Upper lobe of right lung (tissue), 1 donor: ENCODE measurements at places on chromosomes 4 and X. TPM values are rescaled to one million over a fixed set of nuclear protein-coding genes. Genes with fewer than 3 reads are reported as not detected.

DNA sequence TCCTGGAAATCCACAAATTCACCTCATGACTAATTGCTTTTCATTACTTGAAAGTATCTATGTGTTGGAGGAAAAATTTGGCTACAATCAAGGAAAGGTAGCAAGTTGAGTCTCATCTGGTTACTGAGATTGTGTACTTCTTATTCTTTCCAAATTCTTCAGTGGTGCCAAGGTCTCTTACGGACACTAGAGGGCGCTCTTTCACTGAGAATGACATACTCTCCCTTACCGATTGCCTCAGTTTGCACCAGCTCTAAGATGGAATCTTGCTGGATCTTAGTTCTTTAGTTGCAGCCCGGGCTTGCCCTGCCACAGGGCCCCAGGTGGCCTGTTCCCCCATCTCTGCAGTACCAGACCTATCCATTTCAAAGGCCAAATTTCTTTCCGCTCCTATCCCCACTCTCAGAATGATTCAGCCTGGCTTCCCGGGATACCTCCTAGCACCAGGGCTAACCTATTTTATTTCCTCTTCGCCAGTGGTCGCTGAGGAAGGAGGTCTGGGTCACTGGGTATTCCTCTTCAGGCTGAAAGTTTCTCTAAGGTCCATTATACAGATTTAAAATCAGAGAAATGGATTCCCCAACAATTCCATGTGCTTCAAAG, 24.6 kb upstream of the GPR50 start:
- H3K27ac ChIP-seq = no peak overlapping the region
- no peaks in the 10 kb centered on the region for H3K27me3 ChIP-seq
- no peaks in the 10 kb centered on the region for H3K36me3 ChIP-seq

The HDX gene
- 4.5 TPM for total RNA-seq

- H3K4me1 ChIP-seq = peaks cover 21% of the 10 kb centered on the region
- H3K27ac ChIP-seq = peak overlapping the region; percentile 99
- no peaks in the 10 kb centered on the region for H3K27me3 ChIP-seq
- peak overlapping the region; percentile 73 for H3K4me3 ChIP-seq
- no peaks in the 10 kb centered on the region for H3K36me3 ChIP-seq
Observed at GRCh38 chr4:98260047-98260578, 1.1 kb upstream of the RAP1GDS1 start.

The INTU gene
- 11.4 TPM for total RNA-seq

- H3K4me3 ChIP-seq = no peak overlapping the region
- H3K27ac ChIP-seq = no peak overlapping the region
Observed at GRCh38 chr4:180120068-180120467, 2123.1 kb upstream of the TENM3 start.

DNA sequence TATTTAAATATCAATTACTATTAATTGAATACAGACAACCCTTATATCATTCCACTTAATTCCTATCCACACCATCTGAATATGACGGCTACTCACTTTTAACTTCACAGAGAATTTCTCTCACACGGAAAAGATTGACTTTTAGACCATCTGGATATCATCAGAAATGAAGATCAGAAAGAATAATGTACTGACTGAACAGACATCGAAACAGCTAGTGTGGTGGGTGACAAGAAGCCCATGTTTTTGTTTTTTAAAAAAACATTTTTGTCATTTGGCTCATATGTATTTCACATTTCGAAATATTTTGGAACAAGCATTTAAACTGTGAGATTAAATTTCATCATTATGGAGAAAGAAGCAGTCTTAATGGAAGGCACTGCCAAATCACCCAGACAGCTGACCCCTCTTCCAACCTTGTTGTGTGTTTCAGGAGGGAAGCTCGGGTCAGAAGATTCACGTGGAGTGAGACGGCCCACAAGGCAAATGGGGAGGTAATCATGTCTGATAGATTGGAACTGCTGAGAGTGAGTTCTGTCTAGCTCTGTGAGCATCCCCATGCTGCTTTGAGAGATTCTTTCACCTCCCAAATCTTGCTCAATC, 204.2 kb upstream of the RASGEF1B start:
- no peaks in the 10 kb centered on the region for H3K4me1 ChIP-seq
- no peaks in the 10 kb centered on the region for H3K36me3 ChIP-seq
- no peak for DNase-seq
- no peak overlapping the region for H3K4me3 ChIP-seq
- no peaks in the 10 kb centered on the region for H3K27me3 ChIP-seq

GRCh38 chr4:40214038-40214437, 17.2 kb downstream of the RHOH start:
- no peaks in the 10 kb centered on the region for H3K36me3 ChIP-seq
- DNase-seq = no peak
- H3K4me1 ChIP-seq = no peaks in the 10 kb centered on the region
- H3K27ac ChIP-seq = no peak overlapping the region
- H3K27me3 ChIP-seq = no peaks in the 10 kb centered on the region
- H3K4me3 ChIP-seq = no peak overlapping the region

GRCh38 chrX:24294619-24295018, 19.2 kb downstream of the SUPT20HL2 start:
- H3K27me3 ChIP-seq = no peaks in the 10 kb centered on the region
- no peak overlapping the region for H3K4me3 ChIP-seq
- no peaks in the 10 kb centered on the region for H3K36me3 ChIP-seq
- H3K4me1 ChIP-seq = no peaks in the 10 kb centered on the region
- DNase-seq = no peak

The RNF150 gene
- 2.4 TPM for total RNA-seq

DNA sequence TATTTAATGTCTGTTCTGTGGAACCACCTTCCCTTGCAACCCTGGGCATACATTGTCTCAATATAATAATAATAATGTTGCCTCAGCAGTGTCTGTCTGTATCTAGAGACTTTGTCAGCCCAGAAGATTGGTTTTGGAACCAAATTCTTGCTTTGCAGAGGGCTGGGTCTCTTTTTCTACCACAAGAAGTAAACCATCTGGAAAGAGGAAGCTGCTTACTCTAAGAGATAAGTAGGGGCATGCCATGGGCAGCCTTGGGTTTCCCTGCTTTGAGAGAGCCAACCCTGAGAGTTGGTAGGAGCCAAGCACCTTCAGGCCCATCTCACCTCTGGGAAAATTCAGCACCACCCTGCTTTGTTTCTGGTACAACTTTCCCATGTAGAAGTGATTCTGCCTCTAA, 27.0 kb downstream of the TMEM31 start:
- no peak for DNase-seq
- H3K27me3 ChIP-seq = no peaks in the 10 kb centered on the region
- no peaks in the 10 kb centered on the region for H3K36me3 ChIP-seq
- no peak overlapping the region for H3K4me3 ChIP-seq
- no peak overlapping the region for H3K27ac ChIP-seq

GRCh38 chrX:7047951-7048350, 99.6 kb upstream of the STS start:
- H3K4me1 ChIP-seq = no peaks in the 10 kb centered on the region
- H3K36me3 ChIP-seq = no peaks in the 10 kb centered on the region
- H3K4me3 ChIP-seq = no peak overlapping the region
- no peak overlapping the region for H3K27ac ChIP-seq
- no peak for DNase-seq
- H3K27me3 ChIP-seq = no peaks in the 10 kb centered on the region

DNA sequence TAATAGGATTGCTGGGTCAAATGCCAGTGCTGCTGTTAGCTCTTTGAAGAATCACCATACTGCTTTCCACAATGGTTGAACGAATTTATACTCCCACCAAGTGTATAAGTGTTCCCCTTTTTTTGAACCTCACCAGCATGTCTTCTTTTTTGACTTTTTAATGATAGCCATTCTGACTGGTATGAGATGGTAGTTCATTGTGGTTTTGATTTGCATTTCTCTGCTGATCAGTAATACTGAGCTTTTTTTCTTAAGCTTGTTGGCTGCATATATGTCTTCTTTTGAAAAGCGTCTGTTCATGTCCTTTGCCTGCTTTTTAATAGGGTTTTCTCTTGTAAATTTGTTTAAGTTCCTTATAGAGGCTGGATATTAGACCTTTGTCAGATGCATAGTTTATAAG, 14.8 kb downstream of the USP38 start:
- H3K4me3 ChIP-seq = no peak overlapping the region
- no peaks in the 10 kb centered on the region for H3K27me3 ChIP-seq
- peaks cover 96% of the 10 kb centered on the region for H3K36me3 ChIP-seq
- DNase-seq = no peak

DNA sequence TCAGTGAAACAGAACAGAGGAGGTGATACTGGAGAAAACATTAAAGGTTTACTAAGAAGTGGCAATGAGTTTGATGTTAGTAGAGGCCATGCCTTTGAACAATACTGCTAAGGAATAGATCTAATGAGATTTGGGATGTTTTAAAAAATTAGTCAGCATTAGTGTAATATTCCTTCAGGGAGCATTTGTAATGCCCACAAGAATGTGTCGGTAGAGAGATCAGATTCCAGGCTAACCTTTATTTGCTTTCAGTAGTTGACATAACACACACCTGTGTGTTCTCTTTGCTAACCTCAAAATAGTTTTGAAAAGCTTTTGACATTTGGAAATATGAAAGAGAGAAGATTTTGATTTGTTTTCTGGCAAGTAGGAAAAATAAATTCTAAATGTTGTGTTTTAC, 328.8 kb downstream of the BMPR1B start:
- no peaks in the 10 kb centered on the region for H3K36me3 ChIP-seq
- no peaks in the 10 kb centered on the region for H3K27me3 ChIP-seq
- H3K4me1 ChIP-seq = no peaks in the 10 kb centered on the region
- no peak for DNase-seq

DNA sequence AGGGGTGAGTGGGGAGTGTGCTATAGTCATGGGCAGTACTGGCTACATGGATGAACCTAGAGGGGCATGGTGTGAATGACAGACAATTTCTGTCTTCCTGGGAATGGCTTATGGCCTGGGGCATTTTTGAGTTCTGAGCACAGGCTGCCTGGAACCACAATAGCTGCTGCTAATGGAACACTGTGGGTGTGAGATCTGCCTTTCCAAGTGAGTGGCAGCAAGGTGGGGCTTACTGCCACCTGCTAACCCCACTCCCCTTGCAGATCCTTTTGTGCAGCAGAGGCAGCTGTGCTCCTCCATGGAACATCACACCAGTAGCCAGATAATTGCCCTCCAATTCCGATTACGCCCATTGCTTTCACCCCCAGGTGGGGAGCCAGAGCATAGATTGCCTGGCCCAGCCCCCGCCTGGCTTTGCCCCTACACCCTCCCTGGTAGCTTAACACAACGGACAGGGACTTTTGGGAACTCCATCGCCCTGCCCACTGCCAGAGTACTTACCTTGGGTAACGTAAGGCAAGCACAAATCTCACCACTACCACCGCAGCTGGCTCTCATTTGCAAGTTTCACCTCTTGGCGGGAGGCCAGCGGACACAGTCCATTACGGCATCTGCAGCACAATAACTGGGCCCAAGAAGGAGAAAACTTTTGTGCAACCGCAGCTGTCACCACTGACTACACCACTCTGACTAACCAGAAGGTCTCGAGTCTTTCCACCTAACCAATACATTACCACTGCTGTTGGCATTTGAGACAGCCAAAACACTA, 421.2 kb upstream of the NWD2 start:
- DNase-seq = no peak
- H3K4me3 ChIP-seq = no peak overlapping the region
- H3K27ac ChIP-seq = no peak overlapping the region
- H3K4me1 ChIP-seq = no peaks in the 10 kb centered on the region

- no peaks in the 10 kb centered on the region for H3K4me1 ChIP-seq
- no peak for DNase-seq
- H3K4me3 ChIP-seq = peak overlapping the region; percentile 37
- H3K36me3 ChIP-seq = no peaks in the 10 kb centered on the region
- no peak overlapping the region for H3K27ac ChIP-seq
- no peaks in the 10 kb centered on the region for H3K27me3 ChIP-seq
Observed at GRCh38 chrX:101079736-101080270, 1.1 kb downstream of the TMEM35A start.

GRCh38 chr4:1887052-1887451, 15.9 kb downstream of the NSD2 start:
- H3K4me1 ChIP-seq = no peaks in the 10 kb centered on the region
- H3K27me3 ChIP-seq = no peaks in the 10 kb centered on the region
- no peaks in the 10 kb centered on the region for H3K36me3 ChIP-seq
- H3K4me3 ChIP-seq = no peak overlapping the region
- H3K27ac ChIP-seq = no peak overlapping the region

The SCD5 gene
- total RNA-seq = 20.6 TPM

- no peaks in the 10 kb centered on the region for H3K36me3 ChIP-seq
- DNase-seq = no peak
- peak overlapping the region; percentile 81 for H3K27ac ChIP-seq
- H3K27me3 ChIP-seq = no peaks in the 10 kb centered on the region
- H3K4me3 ChIP-seq = no peak overlapping the region
- H3K4me1 ChIP-seq = peaks cover 7% of the 10 kb centered on the region
Observed at GRCh38 chr4:52996261-52997131, 134.4 kb downstream of the RASL11B start.

The GTPBP6 gene
- 55.1 TPM for total RNA-seq

The SOX3 gene
- total RNA-seq = not detected

DNA sequence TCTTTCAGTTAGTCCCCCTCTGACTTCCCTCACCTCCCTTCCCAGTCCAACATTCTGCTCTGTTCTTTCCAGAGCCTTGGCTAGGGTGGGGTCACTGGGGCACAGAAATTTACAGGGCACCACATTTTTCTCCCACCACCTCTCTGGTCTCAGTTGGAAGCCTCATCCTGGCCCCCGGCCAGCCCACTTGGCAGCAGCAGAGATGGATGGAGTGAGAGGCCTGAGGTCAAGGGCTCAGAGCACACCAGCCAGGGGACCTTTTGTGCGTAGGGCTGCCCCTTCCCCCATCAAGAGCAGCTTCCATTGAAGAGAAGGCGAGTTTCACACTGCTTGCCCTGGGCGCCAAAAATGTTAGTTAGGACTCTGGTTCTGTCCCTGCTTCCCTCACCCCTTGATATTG, 230.9 kb downstream of the SOX3 start:
- H3K36me3 ChIP-seq = no peaks in the 10 kb centered on the region
- DNase-seq = no peak
- no peaks in the 10 kb centered on the region for H3K4me1 ChIP-seq
- no peak overlapping the region for H3K27ac ChIP-seq
- H3K4me3 ChIP-seq = no peak overlapping the region
- H3K27me3 ChIP-seq = no peaks in the 10 kb centered on the region

DNA sequence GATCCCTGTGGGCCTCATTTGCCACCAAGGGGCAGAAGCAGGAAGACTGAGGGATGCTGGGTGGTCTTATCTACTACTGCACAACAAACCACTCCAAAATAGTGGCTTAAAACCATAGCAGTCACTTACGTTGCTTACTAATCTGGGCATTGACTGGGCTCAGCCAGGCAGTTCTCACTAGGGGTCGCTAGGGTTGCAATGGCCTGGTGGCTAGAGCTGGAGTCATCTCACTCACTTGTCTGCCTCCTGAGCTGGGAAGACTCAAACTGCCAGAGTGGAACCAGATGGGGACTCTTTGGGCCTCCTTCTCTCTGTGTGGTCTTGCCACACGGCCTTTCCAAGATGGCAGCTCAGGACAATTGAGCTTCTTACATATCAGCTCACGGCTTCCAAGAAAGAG, 216.3 kb upstream of the BCOR start:
- H3K36me3 ChIP-seq = no peaks in the 10 kb centered on the region
- no peak for DNase-seq

The CNKSR2 gene
- 7.2 TPM for total RNA-seq

The RBBP7 gene
- 63.4 TPM for total RNA-seq

DNA sequence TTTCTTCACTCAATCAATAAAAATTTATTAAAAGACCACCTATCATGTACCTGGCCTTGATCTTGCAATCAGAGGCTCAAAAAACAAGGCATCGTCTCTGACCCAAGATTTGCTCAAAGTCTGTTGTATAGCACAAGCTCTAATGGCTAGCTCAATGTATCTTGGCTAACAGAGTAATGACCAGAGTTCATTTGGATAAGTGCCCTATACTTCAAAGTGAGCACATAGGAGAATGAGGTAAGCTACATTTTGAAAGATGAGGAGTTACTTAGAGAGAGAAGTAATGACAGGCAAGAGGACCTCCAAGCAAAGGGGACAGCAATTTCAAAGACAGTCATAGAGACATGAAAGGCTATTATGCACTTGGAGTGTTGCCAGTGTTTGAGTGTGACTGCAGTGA, 22.9 kb upstream of the GABRQ start:
- H3K4me1 ChIP-seq = no peaks in the 10 kb centered on the region
- DNase-seq = no peak
- H3K27ac ChIP-seq = no peak overlapping the region
